ENCODE measurements at places on chromosomes 2 and 18. TPM values are rescaled to one million over a fixed set of nuclear protein-coding genes. Genes with fewer than 3 reads are reported as not detected.

The SCYGR5 gene
- not detected for total RNA-seq

The SCYGR3 gene
- total RNA-seq: not detected

The DUSP2 gene
- 5.2 TPM for total RNA-seq

The ABCG5 gene
- total RNA-seq: not detected

The IL36A gene
- total RNA-seq: not detected

The GLB1L gene
- 10.8 TPM for total RNA-seq

The TMEM37 gene
- 1.2 TPM for total RNA-seq

The POTEI gene
- not detected for total RNA-seq

The BOK gene
- 72.8 TPM for total RNA-seq

The GALNT3 gene
- 33.1 TPM for total RNA-seq

The HMSD gene
- total RNA-seq: not detected

The ITGAV gene
- total RNA-seq: 25.0 TPM

The DPP10 gene
- total RNA-seq: not detected

The CFAP210 gene
- 0.96 TPM for total RNA-seq

The SEPTIN10 gene
- total RNA-seq: 119 TPM

The SLC11A1 gene
- 0.35 TPM for total RNA-seq

The HRH4 gene
- 0.18 TPM for total RNA-seq

The TTL gene
- 25.4 TPM for total RNA-seq

The C1GALT1C1L gene
- total RNA-seq: 4.6 TPM

The ZNF892 gene
- 3.1 TPM for total RNA-seq

The RAD51AP2 gene
- not detected for total RNA-seq

The CDH7 gene
- total RNA-seq: not detected

The CABYR gene
- 32.4 TPM for total RNA-seq

The CCL20 gene
- not detected for total RNA-seq

The LRATD1 gene
- 3.8 TPM for total RNA-seq

The HNRNPLL gene
- 38.1 TPM for total RNA-seq

The CHAC2 gene
- total RNA-seq: 5.0 TPM

The DHRS9 gene
- total RNA-seq: not detected

The GDF7 gene
- 0.04 TPM for total RNA-seq

The SLC23A3 gene
- 7.1 TPM for total RNA-seq

The NEMP2 gene
- total RNA-seq: 8.3 TPM

The PPP1R1C gene
- total RNA-seq: 27.5 TPM

The DCTN1 gene
- total RNA-seq: 130 TPM

The UCN gene
- 2.8 TPM for total RNA-seq

The MYCN gene
- total RNA-seq: not detected

The ASAP2 gene
- total RNA-seq: 66.8 TPM

The SLC9A4 gene
- total RNA-seq: 0.85 TPM
